Stimulated activated CD8-positive, alpha-beta memory T cell treated with anti-CD3 and anti-CD28 coated beads, Interleukin-2, amount 100 ng/mL, for 1 hour (primary cell): ENCODE measurements at places on chromosomes 3 and 15.

- peak; percentile 26 for DNase-seq
These were observed 624 bp downstream of the AKAP13 start for GRCh38 chr15:85380812-85381642.

GRCh38 chr3:159210336-159210735, 408.5 kb downstream of the MFSD1 start:
- no peak for DNase-seq

DNA sequence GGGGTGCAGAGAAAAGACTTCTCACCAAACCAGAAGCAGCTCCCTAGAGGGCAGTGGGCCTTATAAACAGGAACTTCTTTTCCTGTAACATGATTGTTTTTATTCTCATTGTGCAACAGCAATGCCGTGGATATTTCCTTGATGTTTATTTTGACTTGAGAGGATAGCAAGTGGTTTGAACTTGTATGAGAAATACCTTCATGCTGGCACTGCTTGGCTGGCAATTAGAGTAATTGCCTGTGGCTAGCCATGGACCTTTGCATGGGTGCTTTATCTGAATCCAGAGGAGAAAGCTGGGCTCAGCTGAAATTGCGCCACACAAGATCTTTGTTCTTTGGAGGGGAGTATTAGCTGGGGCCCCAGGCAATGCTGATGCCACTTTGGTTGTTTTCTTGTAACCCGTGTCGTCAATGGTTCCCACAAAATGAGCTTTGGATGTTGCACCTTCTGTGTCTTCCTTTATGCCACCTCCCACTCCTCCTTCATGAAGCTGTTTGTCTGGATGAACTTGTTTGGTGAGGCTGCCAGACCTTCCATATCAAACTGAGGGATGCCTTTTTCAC, 37.9 kb downstream of the CMTM8 start:
- no peak for DNase-seq

DNA sequence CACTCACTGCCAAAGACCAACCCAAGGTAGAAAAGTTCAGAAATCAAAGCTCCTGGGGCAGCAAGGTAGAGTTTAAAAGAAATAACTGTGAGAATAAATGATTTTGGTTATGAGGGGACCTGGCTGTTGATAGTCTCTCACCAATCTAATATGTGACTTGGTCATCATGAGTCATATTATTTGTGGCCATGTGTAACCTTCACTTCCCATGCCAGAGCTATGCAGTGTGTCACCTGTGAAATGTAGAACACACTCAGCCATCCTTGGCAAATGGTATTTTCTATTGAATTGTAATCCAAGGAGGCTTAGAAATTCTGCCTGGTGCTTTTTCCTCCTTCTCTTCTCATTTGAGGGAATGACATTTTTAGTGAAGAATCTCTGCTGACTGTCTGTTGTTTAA, 184.2 kb upstream of the STAC start:
- no peak for DNase-seq

DNA sequence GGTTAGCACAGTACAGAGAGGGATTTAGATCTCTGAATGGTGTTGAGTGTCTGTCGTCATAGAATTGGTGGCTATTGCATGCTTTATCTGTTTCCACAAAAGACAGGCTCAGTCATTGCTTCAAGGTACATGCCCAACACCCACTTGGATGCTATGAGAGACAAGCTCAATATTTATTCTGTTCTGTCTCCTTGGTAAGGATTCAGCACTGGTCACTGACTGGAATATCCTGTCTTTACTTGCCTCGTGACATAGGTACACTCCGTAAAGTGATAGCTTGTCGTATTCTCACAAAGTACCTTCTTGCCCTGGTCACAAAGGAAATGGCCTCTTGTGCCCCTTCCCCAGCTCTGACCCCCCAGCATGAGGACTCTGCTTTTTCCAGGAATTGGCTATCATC, 72.8 kb upstream of the CTNNB1 start:
- DNase-seq, result no peak
